ENCODE measurements at places on chromosomes 2 and 18. TPM values are rescaled to one million over a fixed set of nuclear protein-coding genes. Genes with fewer than 3 reads are reported as not detected.
A peak's percentile ranks its signal among the peaks of the same experiment; 100 is the strongest.

EFHD1 gene
- 3.6 TPM for total RNA-seq

DNA sequence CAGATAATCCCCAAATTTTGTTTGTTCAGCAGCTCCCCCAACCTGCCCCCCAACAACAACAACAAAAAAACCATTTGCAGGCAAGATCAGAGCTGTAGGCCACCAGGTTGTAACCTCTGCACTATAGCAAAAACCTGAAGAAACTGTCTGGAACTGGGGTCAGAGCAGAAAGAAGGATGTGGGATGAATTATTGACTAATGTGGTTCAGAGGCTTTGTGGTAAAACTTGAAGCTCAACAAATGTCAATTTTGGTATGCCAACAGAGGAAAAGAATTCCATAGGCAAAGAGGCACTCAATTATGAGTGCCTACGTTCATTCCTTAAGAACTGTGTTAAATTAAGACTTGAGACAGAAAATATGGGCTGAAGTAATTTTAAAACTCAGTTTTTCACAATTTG is 255.1 kb downstream of the STK39 start:
- no peak for DNase-seq

DNA sequence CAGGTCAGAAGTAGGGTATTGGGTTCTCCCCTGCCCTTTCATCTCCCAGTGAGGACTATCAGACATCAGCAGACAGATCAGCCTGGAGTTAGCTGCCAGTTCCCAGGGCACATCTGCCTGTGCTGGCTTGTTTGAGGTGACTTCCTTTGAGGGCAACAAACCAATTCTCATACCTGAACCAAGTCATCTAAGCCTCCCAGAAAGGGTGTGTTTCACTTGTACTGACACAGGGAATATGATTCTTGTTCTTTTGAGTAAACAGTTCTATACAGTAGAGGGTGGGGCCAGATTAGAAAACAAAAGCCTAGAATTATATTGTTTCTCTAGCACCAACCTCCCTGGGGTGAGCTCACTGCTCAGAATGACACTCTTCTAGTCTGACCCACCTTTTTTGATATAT is 591.9 kb downstream of the SLC4A3 start:
- no peak for DNase-seq

ANKRD30BL gene
- not detected for total RNA-seq

GRCh38 chr2:192029089-192029488 is 165.6 kb downstream of the TMEFF2 start:
- peak; percentile 36 for DNase-seq

Measured in HFFc6 (cell line).